Activated CD8-positive, alpha-beta memory T cell treated with anti-CD3 and anti-CD28 coated beads, Interleukin-2, amount 10 ng/mL, durations not matched to agents 7 days and 5 days (primary cell): ENCODE measurements at places on chromosomes 5 and 9.

DNA sequence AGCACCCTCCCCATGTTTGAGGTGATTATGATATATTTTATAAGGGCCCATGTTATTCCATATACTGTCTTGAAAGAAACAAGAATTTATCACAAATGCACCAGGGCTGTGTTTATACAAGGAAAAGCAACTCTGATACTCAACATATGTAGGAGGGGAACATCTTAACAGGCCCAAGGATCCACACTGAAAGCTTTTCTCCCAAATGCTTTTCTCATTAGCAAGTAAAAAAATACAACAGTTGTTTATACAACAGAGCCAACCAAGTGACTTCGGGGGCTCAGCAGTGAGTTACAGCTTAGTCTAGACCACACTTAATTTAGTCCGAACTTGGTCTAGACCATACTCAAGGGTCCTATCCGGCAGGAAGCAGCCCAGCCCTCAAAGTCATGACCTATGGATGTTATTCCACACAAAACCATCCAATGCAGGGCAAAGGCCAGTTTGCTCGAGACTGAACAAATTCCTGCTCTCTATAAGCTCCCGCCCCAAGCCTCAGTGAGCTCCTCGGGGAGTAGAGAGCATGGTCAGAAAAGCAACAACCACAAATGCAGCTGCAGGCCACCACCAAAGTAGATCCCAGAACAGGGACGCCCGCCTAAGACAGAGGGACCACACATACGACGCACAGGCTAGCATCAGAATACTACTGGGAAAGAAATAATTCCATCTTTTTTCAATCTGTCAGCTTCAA lies 6.8 kb downstream of the GZMK start:
- no peak for DNase-seq

DNA sequence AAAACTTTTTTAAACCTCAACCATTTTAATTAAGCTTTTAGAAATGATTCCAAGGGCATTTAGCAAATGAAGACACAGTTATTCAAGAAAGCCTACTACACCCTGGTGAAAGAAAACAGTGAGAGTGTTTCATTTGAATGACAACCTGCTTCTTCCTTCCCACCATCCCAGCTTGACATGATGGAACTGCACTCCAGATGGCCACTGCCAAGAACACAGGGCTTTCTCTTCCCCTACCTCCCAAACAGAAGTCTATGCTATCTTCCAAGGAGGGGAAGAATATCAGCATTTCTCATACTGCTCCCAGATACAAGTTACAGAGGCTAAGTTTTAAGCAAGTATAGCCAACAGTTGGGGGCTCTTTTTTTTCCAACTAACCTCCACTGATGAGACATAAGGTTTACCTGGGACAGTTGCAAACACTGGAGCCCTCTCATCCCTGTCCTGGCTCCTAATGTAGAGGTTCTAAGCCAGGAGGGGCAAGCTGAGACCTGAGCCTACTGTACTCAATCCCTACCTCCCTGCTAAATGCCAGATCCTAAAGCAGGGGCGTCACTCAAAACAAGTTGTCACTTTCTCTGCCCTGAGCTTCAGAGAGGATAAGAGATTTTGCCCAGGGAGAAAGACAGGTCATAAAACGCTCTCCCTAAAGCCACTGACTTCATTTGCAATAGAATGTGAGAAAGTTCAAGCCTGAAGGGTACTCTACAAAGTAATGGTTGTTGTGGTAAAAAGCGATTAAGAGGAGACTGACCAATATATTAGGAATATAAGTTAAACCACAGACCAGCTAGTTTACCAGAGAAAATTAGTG lies 88.5 kb upstream of the SLC27A6 start:
- no peak for DNase-seq

DNA sequence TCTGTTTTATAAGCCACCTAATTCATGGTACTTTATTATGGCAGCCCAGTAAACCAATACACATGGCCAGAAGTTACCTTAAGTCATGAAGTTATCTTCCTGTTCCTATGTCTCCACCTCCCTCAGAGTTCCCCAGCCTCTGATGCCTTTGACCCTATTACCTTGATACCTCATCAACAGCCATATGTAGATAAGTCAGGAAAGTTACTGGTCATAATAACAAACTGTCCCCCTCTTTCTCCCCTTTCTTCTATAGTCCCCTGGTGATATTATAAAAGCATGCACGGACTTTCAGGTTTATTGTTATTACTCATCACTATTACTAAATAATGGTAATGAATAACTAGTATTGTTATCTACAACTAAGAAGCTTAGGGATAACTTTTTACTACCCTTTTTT lies 168.9 kb upstream of the FER start:
- DNase-seq: no peak

DNA sequence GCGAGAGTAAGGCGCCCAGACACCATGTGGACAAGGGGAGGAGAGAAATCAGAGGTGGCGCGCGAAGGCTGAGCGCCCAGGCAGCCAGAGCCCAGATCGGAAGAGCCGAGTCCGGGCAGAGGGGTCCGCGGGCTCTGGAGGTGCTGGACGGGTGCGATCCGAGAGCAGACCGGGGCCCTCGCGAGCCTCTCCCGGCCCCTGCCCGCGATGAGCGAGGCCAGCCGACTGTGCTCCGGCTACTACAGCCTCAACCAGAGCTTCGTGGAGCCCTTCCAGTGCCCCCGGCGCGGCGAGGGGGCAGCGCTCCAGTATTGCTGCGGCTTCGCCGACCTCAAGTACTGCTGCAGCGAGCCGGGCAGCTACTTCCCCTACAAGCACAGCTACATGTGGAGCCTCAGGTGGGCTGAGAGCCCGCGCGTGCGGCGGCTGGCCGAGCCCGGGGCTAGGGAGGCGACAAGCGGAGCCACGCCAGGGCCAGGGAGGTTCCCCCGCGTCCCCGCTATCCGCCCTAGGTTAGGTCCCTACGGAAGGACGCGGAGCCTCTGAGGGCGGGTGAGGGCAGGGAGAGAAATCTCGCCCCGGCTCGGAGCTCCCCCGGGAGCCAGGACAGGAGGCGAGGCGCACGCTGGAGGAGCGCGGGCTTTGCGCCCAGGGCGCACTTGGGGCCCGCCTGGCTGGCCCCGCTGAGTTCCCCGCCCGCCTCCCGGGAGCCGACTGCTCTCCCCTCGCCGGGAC lies at the start of gene SHISAL2B:
SHISAL2B (plus strand) TSS at position 87 of the 735 bp plus-strand sequence; CDS start at position 208, 121 bp downstream.
- no peak for DNase-seq

DNA sequence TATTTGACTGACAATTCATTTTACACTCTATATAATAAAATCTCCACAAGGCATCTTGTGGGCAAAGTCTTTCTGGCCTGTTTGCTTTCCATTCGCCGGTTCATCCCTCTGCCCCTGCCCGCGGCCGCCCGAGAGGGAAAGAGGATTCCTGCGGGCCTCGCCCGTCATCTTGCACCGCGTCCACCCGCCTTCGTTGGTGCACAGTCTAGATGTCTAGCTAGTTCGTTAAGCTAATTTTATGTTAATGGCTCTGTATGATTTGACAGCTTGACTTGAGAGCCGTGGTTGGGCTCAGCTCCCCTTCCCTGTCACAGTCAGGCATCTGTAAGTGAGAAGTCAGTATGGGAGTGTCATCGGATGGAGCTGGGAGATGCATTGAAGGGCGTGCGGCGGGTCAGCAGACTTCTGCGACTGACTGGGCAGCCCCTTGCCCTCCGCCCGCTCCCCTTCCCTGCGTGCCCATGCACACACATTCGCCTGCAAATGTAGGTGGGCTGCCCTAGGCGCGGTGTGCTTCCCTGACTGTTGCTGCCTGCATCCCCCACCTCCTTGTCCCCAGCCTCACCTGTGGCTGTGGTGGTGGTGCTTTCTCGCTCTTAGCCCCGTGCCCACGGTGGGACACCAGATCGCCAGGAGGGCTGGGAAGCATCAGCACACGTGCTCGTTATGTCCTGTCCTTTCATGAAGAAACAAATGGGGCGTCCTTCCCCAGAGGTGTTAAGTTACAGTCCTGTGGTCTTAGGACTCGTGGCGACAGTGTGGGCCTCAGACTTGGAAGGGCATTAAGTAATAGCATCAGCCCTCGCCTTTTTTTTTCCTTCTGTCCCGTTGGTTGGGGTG lies 25.9 kb upstream of the PRDM12 start:
- no peak for DNase-seq

- DNase-seq: no peak
Measured at GRCh38 chr5:31052937-31053658, 140.4 kb upstream of the CDH6 start.

DNA sequence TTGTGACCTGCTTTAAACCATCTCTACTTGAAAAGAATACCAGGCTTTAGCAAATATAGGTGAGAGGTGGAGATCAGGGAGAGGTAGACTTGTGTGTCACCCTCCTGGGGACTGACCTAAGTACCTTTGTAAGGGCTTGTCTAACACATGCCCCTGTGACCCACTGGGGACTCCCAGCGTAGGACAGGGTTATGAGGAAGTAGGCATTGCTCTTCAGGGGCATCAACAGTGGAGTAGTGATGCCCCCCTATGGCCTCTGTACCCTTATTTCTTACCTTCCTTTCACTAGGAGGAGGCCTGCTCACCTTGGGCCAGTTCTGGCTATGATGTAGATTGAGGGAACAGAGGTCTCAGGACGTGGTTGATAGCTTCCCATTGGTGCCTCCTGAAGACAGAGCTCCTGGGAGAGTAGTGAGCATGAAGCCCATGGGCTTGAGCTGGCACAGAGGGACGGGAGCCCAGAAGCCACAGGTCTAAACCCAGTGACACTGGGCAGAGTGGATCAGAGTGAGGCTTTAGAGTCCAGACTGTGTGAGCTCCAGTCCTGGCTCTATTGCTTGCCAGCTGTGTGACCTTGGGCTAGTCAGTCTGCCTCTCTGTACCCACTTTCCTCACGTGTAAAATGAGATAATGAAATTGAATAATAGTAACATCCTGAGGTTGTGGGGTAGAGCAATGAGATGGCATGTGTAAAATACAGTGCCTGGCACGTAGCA lies 191.7 kb downstream of the AOPEP start:
- DNase-seq: no peak

GRCh38 chr9:21668516-21668915 lies 133.9 kb upstream of the MTAP start:
- DNase-seq: no peak

DNA sequence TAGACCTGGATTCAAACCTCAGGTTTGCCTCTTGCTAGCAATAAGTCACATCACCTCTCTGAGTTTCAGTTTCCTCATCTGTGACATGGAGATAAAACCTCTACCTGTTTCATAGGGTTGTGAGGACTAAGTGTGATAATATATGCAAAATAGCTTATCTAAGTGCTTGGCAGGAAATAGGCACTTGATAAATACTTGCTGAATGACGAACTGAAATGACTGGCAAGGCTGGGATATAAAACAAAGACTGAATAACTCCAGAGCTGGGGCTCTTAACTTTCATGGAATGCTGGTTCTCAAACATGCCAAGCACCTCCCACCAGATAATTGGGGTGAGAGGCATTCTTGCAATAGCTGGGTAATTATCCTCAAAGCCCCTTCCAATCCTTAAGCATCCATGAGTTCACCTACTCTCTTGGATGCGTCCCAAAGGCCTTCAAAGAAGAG lies 87.6 kb downstream of the ADRB2 start:
- no peak for DNase-seq

GRCh38 chr5:58871648-58872242 lies 288.9 kb downstream of the RAB3C start:
- no peak for DNase-seq

GRCh38 chr9:6927838-6928237 lies 170.1 kb downstream of the KDM4C start:
- DNase-seq: no peak

DNA sequence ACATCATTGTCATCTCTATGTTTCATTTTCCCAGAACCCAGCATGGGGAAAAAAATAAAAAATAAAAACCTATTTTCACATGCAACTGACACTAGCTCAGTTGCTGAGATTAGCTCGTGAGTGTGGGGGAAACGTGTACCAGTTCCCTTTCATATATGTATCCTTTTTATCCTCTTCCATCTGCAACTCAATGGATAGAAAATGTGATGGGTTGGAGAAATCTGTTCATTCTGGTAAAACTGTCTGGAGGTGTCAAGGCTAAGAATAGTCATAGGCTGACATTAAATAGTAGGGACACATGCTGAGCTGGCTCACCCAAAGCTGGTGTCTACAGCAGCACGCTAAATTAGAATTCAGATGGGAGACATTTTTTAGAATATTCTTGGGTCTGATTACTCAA lies 519.3 kb downstream of the ELAVL2 start:
- DNase-seq: no peak

DNA sequence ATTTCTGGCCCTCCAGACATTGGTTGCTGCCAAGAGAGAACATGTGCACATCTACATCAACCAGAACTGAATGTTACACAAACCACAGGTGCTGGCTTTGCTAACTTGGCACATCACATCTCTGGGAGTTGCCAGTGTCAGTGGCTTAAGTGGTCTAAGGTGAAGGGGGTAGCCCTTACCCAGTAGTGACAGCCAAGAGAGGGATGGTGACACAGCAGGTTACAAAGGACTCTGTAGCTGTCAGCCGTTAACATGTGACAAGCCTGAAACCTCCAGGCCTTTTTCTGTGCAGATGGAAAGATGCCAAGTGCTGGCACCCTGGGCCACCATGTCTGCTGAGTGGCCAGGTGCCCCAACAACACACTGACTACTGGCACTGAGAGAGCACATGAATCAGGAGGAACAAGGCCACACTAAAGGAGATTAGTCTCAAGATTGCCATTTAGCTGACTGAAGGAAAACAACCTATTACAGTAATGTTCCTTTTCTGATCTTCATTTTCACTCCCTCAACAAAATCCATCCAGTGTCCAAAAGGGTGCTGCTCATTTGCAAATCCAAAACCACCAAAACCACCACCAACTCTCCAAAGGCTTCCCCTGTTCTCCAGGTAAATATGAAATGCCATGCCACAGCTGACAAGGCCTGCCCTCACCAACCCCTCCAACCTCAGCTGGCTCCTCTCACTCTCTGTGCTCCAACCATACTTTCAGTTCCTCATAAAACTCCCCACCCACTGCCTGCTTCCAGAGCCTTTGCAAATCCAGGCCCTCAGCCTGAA lies 20.2 kb downstream of the SIL1 start:
- DNase-seq: no peak

- no peak for DNase-seq
Measured at GRCh38 chr9:23825700-23826099, 340 bp downstream of the ELAVL2 start.

DNA sequence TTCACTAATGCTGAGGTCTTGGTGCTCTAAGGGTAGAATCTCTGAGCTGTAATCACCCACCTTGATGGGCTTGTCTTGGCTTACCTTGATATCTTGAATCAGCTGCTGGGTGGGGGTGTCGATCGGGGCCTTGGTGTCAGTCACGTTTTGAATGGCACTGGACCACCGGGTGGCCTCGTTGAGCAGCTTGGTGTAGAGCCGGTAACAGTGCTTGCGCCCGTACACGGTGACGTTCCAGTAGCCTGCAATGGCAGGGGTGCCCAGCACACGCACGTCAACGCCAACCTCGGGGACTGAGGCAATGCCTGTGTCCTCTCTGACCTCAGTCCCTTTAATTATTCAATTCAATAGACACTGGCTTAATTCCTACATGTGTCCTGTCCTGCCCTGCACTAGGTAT lies 63.1 kb upstream of the RETREG1 start:
- DNase-seq: no peak
